Fibroblast of villous mesenchyme (primary cell): ENCODE measurements at places on chromosomes 2 and 18. TPM values are rescaled to one million over a fixed set of nuclear protein-coding genes. Genes with fewer than 3 reads are reported as not detected.

DNA sequence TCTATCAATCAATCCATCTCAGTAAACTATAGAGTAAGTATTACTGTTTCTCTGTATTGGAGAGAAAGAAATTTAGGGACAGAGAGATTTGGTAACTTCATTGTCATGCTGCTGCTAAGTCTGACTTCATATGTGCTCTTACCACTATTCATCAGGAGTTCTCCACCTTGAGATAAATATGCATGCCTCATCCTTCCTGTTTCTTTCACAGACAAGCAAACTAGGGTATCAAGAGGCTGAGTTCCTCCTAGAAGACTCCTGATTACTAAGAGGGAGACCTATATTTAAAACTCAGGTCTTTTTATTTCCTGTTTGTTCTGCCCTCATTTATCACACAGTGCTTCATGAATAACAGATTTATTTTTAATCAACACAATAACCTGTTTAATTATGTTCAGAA is 34.1 kb downstream of the RIT2 start:
- DNase-seq: no peak

The UGT1A9 gene
- total RNA-seq: not detected in 2 replicates

The TMEM87B gene
- 48.3 and 112 TPM in 2 replicates for total RNA-seq

The UGT1A8 gene
- total RNA-seq: under 0.01 TPM in 1 of 2 replicates, not detected in the other

GRCh38 chr18:8615397-8616027 is 6.3 kb downstream of the RAB12 start:
- peak; percentile 95 for DNase-seq

The HNMT gene
- 64.4 and 161 TPM in 2 replicates for total RNA-seq

The IL1R1 gene
- total RNA-seq: 35.8 and 62.6 TPM in 2 replicates

- DNase-seq: peak; percentile 43
These were observed 126.7 kb downstream of the OSBPL1A start for GRCh38 chr18:24270937-24271380.

- peak; percentile 47 for DNase-seq
These were observed 429 bp downstream of the C2orf76 start for GRCh38 chr2:119366161-119366648.

The TTN gene
- under 0.01 TPM in 2 replicates for total RNA-seq

GRCh38 chr2:8538931-8539621 is 142.8 kb upstream of the ID2 start:
- DNase-seq: no peak

DNA sequence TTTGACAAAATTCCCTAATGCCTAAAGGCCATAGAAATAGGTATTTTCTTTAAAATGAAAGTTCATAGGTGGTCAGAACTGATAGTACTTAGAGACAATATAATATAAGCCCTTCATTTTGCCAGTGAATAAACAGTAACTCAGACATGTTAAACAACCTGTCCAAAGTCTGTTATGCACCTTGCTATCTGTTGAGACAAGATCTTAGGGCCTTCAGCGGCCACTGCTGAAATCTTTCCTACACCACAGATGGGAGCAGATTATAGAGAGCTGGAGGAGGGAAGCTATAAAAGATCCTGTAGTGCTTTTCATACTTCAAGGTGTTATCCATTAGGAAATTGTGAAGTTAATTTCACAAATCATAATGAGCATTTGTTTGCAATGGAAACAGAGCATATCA is 13.8 kb downstream of the CERKL start:
- DNase-seq: no peak

The SLC4A3 gene
- total RNA-seq: 5.6 and 7.7 TPM in 2 replicates

The CBLN2 gene
- total RNA-seq: 1.7 and 30.9 TPM in 2 replicates

The SUPT7L gene
- total RNA-seq: 36.1 and 38.4 TPM in 2 replicates

DNA sequence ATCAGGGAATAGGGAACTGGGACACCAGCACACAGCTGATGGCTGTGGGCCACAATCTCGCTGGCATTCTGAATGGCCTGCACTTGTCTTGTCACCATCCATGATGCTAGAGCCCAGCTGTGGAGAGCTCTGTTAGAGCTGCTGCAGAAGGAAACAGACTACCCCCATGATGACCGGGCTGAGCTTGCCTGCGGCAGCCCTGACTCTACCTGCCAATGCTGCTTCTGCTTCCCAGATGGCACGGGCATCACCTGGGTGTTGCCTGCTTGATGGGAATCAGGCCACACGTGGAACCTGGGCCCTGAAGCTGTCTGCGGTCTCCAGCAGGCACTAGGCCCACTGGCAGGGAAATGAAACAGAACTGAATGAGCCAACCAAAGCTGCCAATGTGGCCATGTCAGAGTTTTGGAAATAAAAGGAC is 11.2 kb upstream of the DAW1 start:
- DNase-seq: no peak

The BOLL gene
- total RNA-seq: not detected in 2 replicates

The TEKT4 gene
- total RNA-seq: not detected in 2 replicates

The CLEC4F gene
- not detected in 2 replicates for total RNA-seq

DNA sequence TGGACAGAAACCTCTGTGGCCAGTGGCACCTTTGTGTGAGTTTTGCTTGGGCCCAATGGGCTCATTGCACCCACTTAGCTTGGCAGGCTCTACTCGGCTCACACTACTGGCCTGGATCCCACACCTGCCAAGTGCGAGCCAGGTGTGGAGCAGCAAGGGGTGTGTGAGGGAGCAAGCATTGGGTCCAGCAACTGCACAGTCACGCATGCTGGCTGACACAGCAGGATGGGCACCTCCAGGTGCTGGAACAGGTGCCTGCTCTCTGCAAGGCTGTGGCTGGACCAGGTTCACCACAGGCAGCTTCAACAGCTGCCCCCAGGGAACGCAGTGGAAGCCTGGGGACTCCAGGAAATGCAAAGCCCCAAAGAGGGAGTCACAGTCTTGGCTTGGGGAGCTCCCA is 94.2 kb downstream of the DOK6 start:
- DNase-seq: no peak

GRCh38 chr2:219664944-219665343 is 37.5 kb downstream of the SLC4A3 start:
- DNase-seq: peak; percentile 47

DNA sequence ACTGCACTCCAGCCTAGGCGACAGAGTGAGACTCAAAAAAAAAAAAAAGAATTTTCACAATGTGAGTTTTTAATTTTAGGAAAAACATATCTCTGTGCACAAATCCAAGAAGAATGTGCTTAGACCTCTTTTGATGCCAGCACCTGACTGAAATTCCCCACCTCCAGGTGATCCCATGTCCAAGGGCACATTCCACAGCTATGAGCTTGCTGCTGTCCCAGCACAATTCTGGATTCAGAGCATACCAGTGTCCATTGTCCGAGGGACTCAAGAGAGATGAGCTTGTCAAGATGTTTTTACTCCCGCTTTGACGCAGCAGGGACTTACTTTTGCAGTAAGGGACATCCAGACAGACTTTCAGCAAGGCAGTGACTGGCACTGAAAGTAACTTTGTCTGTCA is 489.1 kb upstream of the ACVR2A start:
- no peak for DNase-seq

DNA sequence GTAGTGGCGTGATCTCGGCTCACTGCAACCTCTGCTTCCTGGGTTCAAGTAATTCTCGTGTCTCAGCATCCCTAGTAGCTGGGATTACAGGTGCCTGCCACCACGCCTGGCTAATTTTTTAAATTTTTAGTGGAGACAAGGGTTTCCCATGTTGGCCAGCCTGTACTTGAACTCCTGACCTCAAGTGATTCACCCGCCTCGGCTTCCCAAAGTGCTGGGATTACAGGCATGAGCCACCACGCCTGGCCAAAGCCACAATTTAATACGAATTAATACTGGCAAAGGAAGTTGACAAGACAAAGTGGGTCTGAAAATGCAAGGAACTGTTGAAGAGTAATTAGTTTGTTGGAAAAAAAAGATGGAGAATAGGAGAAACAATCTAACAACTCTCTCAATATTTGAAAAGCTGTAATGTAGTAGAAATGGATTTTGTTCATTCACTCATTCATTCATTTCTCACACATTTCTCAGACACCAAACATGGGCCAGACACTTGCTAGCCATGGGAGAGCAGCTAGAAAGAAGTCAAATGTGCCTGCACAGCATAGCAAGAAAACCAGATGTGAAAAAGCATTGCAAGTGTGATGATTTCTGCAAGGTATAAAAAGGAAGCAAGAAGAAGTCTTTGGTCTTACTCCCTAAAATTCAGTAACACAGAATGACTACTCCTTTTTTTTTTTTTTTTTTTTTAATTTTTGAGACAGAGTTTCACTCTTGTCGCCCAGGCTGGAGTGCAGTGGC is 39.4 kb upstream of the ATL2 start:
- DNase-seq: no peak

DNA sequence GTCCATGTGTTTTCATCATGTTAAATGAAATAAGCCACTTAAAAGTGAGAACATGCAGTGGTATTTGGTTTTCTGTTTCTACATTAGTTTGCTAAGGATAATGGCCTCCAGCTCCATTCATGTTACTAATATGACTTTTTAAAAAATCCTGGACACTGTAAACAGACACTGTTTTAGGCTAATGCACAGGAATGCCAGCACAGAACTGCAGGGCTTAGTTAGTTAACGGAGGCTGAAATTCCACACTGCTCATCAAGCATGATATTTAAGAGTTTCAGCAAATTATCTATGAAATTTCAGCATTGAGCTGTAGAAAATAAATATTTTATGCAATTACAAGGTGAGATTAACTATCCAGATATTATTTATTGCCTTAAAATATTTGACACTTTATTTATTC is 42.5 kb upstream of the PAX3 start:
- no peak for DNase-seq

DNA sequence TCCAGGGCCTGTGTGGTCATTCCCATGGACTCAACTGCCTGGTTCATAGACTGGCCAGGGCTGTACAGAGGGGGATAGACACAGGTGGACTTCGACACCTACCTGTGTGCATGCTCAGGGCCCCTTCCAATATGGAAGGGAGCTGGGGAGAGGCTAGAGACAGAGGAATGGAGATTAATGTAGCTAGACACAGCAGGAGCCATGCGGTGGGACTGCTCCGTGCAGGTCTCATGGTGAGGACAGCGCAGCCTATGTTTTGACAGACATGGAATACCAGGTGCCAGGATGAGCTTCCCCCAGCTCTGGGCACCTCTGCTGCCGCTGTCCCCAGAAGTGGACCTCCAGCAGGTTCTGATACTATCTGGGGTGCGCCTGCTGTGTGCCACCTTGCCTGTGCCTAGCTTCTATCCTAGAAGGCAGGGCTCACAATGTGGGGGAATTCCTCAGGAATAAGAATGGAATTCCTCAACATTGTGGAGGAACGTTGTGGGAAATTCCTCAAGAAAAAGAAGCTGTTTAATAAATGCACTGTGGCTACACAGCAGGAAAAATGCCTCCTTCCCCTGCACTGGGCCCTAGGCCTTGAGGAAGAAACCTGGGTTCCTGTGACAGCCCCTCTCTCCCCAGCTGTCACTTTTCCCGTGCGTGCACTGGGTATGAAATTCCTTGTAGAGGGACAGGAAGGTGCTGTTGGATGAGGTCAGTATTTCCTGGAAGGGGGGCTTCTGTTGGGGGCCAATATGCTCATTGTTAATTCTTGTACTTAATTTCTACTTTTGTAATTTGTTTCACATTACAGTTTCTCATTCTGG is 7.3 kb downstream of the IL1R1 start:
- no peak for DNase-seq

GRCh38 chr2:112173646-112174319 is 35.6 kb downstream of the FBLN7 start:
- DNase-seq: no peak

- no peak for DNase-seq
These were observed 20.1 kb upstream of the NEB start for GRCh38 chr2:151754253-151754897.

DNA sequence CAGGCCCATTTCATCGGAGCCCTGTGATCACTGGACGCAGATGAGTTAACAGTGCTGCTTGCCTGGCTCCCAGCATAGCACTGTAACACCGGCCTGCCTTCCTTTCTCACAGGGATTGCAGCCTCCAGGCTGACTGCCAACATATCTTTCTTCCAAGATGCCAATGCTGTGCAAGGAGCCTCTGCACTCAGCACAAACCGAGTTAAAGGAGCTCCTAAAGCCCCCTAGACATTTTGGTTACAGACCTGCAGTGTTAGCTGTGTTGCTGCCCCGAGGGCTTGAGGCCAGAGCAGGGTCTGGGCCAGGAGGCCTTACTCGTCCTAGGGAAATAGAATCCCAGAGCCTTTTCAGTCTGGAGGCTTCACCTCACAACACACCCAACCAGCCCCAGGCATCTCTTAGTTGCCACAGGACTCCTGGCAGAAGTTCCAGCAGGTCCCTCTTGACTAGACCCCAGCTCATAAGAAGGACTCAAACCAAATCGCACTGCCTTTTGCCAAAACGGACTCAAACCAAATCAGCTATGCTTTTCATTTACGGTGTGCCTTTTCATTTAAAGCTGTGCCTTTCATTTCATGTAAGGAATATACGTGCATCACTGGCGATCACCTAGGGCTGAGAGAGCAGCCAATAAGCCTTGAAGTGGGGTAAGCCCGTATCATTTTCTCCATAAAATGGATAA is 58.4 kb upstream of the EML4 start:
- peak; percentile 58 for DNase-seq

GRCh38 chr2:118115761-118116160 is 27.5 kb downstream of the INSIG2 start:
- DNase-seq: no peak

GRCh38 chr18:75252136-75252535 is 41.5 kb downstream of the TSHZ1 start:
- DNase-seq: no peak

- DNase-seq: no peak
These were observed 104.7 kb upstream of the OTOS start for GRCh38 chr2:240245184-240245583.

The CCL20 gene
- 0.43 TPM in 1 of 2 replicates, not detected in the other for total RNA-seq

- peak; percentile 50 for DNase-seq
These were observed 39.0 kb downstream of the CHN1 start for GRCh38 chr2:174965992-174966744.

GRCh38 chr2:238238766-238239542 is 884 bp downstream of the HES6 start:
- DNase-seq: no peak

The RASGRP3 gene
- total RNA-seq: 4.2 and 12.1 TPM in 2 replicates

The GPAT2 gene
- 1.9 and 3.5 TPM in 2 replicates for total RNA-seq

The DSC1 gene
- total RNA-seq: not detected in 2 replicates

The BCL11A gene
- 0.43 and 1.6 TPM in 2 replicates for total RNA-seq

- DNase-seq: no peak
These were observed 23.9 kb upstream of the ARHGAP25 start for GRCh38 chr2:68710756-68711155.

GRCh38 chr2:133362061-133362476 is 206.2 kb downstream of the NCKAP5 start:
- DNase-seq: peak; percentile 67

The KRTCAP3 gene
- not detected in 2 replicates for total RNA-seq
